ENCODE measurements at places on chromosomes 12 and 14.

DNA sequence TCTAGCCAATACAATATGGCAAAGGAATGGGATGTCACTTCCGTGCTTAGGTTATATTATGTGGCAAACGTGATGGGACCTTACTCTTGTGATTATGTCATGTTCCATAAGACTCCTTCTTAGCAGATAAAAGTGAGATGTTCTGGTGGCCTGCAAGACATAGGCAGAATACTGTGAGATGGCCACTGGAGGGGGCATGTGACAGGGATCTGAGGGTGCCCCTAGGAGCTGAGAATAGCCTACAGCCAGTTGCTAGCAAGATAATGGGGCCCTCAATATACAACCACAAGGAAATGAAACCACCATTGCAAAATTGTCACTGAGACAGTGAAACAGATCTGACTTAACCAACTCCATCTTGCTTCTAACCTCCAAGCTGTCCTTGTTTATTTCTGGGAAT lies 151.4 kb upstream of the SSTR1 start:
- ATAC-seq = no peak
- no peaks in the 10 kb centered on the region for H3K27me3 ChIP-seq
- H3K36me3 ChIP-seq = no peaks in the 10 kb centered on the region
- H3K4me3 ChIP-seq = no peak overlapping the region

DNA sequence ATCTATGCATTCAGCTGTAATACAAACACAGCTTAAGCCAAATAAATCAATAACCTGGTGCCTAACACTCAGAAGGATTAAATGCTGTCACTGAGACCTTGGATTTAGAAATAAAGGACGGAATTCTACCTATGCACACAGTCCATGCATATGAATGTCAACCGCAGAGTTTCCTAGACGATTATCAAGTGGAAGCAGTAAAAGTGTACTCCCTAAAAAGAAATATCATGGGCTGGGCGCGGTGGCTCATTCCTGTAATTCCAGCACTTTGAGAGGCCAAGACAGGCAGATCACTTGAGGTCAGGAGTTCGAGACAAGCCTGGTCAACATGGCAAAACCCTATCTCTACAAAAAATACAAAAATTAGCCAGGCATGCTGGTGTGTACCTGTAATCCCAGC lies 188.2 kb upstream of the DYRK2 start:
- no peaks in the 10 kb centered on the region for H3K36me3 ChIP-seq
- H3K27me3 ChIP-seq = no peaks in the 10 kb centered on the region
- no peak overlapping the region for H3K4me3 ChIP-seq

DNA sequence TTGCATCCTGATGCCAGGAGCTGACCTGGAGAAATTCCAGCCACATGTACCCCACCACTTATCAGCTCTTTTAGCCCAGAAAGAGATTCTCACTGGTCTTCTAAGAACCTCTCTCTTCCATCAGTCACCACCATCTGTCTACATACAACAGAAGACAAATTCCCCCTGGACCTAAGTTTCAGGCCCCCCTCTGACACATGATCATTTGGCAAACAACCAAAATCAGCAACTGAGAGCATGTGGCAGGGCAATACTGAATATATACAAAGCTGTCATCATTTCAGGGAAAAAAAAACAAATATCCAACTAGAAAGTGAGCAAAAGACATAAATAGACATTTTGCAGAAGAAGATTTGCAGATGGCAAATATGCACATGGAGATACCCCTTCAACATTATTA lies 180.2 kb downstream of the FOXN3 start:
- peaks cover 5% of the 10 kb centered on the region for H3K36me3 ChIP-seq
- no peak overlapping the region for H3K27ac ChIP-seq
- H3K4me1 ChIP-seq = peaks cover 11% of the 10 kb centered on the region
- no peak overlapping the region for H3K4me3 ChIP-seq

DNA sequence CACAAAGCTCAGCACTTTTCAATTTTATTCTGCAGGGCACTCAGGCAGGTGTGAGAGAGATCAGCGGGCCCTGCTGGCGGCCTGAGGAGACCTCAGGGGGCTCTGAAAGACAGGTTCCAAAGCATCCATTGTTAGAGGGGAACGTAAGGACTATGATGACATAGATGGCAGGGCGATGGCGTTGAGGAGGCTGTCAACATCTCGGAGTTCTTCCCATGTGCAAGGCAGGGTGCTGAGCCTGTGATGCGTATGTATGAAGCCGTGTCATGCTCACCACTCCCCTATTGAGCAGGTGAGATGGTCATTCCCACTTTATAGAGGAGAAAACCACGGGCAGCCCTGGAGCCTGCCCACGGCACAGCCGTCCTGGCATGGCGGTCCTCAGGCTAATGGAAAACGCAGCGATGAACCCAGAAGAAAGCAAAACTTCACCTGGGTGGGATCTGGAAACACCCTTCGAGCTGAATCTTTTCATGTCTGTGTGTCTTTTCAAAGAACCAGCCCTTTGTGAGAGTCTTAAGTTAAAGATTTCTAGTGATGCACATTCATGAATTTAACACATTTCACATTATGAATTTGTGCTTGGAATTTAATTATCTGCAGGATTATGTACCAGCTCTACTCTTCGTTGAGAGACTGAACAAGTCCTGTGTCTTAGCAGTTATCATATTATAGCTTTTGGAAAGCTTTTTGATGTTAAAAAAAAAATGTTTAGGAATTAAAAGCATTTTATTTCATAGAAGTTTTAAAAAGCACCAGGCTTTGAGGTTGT lies 64.7 kb downstream of the RIMBP2 start:
- H3K36me3 ChIP-seq = no peaks in the 10 kb centered on the region
- no peak overlapping the region for H3K27ac ChIP-seq
- H3K4me1 ChIP-seq = no peaks in the 10 kb centered on the region
- peaks cover 4% of the 10 kb centered on the region for H3K27me3 ChIP-seq
- no peak overlapping the region for H3K4me3 ChIP-seq

DNA sequence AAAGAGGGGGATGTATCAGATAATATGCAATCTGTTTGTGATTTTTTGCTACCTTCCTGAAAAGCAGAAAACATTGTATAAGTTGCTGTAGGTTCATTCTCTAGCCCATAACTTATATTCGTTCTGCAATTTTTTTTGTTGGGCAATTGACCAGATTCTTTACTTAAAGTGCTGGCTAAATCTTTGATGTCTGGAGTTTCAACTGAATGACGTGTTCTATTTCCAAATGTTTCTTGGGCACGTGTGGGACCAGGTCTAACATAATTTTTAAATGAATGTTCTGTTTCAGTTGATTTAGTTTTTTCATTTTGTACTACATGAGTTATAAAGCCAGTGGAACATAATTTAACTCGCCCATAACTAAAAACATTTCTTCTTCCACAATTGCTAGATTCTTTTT lies 3.8 kb downstream of the MLH3 start:
- H3K4me3 ChIP-seq = peak overlapping the region; percentile 57
- H3K27ac ChIP-seq = peak overlapping the region; percentile 44
- no peaks in the 10 kb centered on the region for H3K27me3 ChIP-seq
- H3K36me3 ChIP-seq = peaks cover 81% of the 10 kb centered on the region

- peak overlapping the region; percentile 82 for H3K4me3 ChIP-seq
- no peaks in the 10 kb centered on the region for H3K27me3 ChIP-seq
- peaks cover 77% of the 10 kb centered on the region for H3K4me1 ChIP-seq
- no peak for ATAC-seq
- peak overlapping the region; percentile 86 for H3K27ac ChIP-seq
Measured at GRCh38 chr14:99183311-99183710, 88.7 kb downstream of the BCL11B start.

DNA sequence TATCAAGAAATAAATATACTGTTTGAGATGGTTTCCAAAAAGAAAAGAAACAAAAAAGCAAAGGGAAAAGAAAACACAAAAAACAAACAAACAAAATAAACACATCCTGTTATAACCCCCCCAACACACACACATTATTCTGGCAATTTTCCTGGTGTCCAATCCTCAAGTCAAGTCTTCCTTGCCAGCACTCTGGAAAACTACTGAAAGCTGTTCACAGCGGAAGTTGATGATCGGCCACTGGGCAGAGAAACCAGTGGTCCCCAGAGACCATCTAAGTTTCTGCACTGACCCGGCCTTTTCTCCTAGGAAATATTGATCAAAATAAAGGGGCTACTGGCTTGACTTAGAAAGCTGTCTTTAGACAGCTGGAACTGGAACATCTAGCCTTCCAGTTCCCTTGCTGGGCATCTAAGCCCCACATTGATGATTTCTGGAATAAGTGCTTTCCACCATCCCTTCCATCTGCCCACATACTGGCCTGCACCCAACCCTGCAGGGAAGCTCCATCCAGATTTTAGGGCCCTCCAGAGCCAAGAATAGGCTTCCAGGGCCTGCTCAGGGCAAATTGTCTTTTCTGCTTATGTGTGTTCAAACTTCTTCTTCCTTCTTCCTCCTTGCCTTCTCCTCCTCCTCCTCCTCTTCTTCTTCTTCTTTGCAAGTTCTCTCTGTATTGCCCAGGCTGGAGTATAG lies 11.6 kb upstream of the PPP1CC start:
- no peaks in the 10 kb centered on the region for H3K27me3 ChIP-seq
- H3K4me3 ChIP-seq = no peak overlapping the region
- no peaks in the 10 kb centered on the region for H3K4me1 ChIP-seq
- no peak overlapping the region for H3K27ac ChIP-seq

DNA sequence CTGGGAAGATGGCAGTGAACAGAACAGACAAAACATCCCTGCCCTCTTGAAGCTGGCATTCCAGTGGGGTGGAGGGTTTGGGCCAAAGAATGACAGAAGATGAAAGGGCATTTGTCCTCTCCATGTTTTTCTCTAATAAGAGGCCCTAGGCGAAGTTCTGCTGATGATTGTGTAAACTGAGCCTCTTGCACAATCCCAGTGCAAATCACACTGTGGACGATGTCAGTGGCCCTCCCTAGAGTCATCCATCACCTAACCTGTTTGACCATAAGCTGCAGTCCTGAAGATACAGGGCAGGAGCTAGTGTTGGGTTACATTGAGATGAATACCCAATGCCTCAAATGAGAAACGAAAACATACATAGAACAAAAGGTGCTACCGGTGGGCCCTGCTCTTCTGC lies 622.4 kb upstream of the TBX3 start:
- no peaks in the 10 kb centered on the region for H3K27me3 ChIP-seq
- no peaks in the 10 kb centered on the region for H3K36me3 ChIP-seq
- ATAC-seq = no peak
- H3K4me3 ChIP-seq = no peak overlapping the region
- H3K4me1 ChIP-seq = no peaks in the 10 kb centered on the region

DNA sequence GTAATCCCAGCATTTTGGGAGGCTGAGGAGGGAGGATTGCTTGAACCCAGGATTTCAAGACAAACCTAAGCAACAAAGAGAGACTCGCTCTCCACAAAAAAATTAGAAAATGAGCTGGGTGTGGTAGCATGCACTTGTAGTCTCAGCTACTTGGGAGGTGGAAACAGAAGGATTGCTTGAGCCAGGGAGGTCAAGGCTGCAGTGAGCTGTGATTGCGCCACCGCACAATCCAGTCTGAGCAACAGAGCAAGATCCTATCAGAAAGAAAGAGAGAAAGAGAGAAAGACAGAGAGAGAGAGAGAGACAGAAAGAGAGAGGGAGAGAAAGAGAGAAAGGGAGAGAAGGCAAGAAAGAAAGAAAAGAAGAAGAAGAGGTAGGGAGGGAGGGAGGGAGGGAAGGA lies 37.0 kb downstream of the TDG start:
- no peak overlapping the region for H3K4me3 ChIP-seq
- H3K27ac ChIP-seq = no peak overlapping the region
- no peaks in the 10 kb centered on the region for H3K4me1 ChIP-seq

DNA sequence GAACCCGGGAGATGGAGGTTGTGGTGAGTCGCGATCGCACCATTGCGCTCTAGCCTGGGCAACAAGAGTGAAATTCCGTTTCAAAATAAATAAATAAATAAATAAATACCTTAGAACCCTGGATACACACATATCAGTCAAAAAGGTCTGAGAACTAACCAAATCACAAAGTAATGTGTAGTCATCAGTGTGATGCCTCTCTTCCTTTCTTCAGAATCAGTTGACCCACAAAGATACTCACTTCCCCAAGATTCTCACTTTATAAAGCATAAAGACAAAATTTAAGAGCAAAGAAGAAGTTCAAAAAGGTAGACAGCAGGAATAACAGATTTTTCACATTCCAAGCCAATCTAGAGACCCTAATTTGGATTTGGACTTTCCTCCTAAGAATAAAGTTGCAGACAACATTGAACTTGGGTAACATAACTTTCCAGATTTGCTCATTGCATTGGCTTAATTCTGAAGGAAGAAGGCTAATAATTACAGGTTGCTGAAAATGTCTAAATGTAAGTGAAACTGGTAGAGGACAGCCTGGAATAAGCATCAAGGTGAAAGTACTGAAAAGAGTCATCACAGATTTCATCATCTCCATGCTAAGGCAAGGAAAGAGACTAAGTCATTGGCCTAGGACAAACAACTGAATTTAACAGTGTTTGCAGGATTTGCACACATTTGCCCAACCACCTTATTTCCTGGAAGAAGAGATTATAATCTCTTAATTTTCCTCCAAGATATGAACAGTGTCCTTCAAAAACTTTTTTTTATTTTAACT lies 17.4 kb downstream of the TMED10 start:
- H3K27me3 ChIP-seq = no peaks in the 10 kb centered on the region
- H3K36me3 ChIP-seq = peaks cover 43% of the 10 kb centered on the region
- H3K4me1 ChIP-seq = peaks cover 44% of the 10 kb centered on the region
- peak overlapping the region; percentile 85 for H3K27ac ChIP-seq
- ATAC-seq = peak; percentile 82
- peak overlapping the region; percentile 40 for H3K4me3 ChIP-seq

DNA sequence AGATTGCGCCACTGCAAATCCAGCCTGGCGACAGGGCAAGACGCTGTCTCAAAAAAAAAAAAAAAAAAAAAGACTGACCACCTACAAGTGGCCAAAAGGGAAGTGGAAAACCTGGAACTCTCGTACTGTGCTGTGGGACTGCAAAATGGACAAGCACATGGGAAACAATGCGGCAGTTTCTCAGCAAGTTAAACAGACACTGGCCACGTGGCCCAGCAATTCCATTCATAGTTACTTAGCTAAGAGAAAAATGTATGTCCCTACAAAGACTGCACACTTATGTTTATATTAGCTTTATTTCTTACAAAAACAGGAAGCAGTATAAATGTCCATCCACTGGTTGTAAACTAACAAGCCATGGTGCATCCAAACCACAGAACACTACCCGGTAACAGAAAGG lies 5.6 kb downstream of the CHFR start:
- H3K36me3 ChIP-seq = peaks cover 72% of the 10 kb centered on the region
- no peak overlapping the region for H3K27ac ChIP-seq
- H3K4me3 ChIP-seq = no peak overlapping the region
- peaks cover 5% of the 10 kb centered on the region for H3K4me1 ChIP-seq

GRCh38 chr14:96421236-96421635 lies 29.3 kb downstream of the AK7 start:
- no peaks in the 10 kb centered on the region for H3K4me1 ChIP-seq
- no peak overlapping the region for H3K4me3 ChIP-seq
- peaks cover 2% of the 10 kb centered on the region for H3K27me3 ChIP-seq
